ENCODE measurements at places on chromosomes 6 and 20. TPM values are rescaled to one million over a fixed set of nuclear protein-coding genes. Genes with fewer than 3 reads are reported as not detected.

Gene B3GALT4
- total RNA-seq, result 7.6 TPM

Gene WFDC5
- total RNA-seq, result not detected

Gene PRDM13
- total RNA-seq, result not detected

Gene SPTLC3
- total RNA-seq, result 48.1 TPM

Gene SLC18B1
- total RNA-seq, result 8.2 TPM

Gene OR12D3
- not detected for total RNA-seq

Gene LTB
- not detected for total RNA-seq

Gene MAP3K5
- 16.2 TPM for total RNA-seq

Gene ME1
- total RNA-seq, result 20.4 TPM

Gene NOX3
- total RNA-seq, result not detected

Gene CNKSR3
- total RNA-seq, result 13.8 TPM

Gene MAS1
- total RNA-seq, result not detected

Gene PSORS1C1
- 3.1 TPM for total RNA-seq

Gene F13A1
- total RNA-seq, result 0.54 TPM

Gene MCM3
- total RNA-seq, result 23.5 TPM

Gene FOXC1
- total RNA-seq, result 88.4 TPM

Gene RIPOR3
- total RNA-seq, result 0.76 TPM

Gene GNMT
- total RNA-seq, result not detected

Gene MEI4
- total RNA-seq, result under 0.01 TPM

Gene SIRPD
- not detected for total RNA-seq

Gene LAMA2
- total RNA-seq, result 30.3 TPM

Gene PARD6B
- total RNA-seq, result 0.52 TPM

Gene SOX4
- total RNA-seq, result 39.6 TPM

Gene AKAP12
- total RNA-seq, result 207 TPM

Gene ANGPT4
- total RNA-seq, result under 0.01 TPM

Gene ZNF311
- 2.1 TPM for total RNA-seq

Gene ADGRB3
- total RNA-seq, result 0.13 TPM

Gene SLPI
- total RNA-seq, result 11.7 TPM

Gene FUT9
- total RNA-seq, result not detected

Gene RNF182
- 0.13 TPM for total RNA-seq

Gene ARG1
- total RNA-seq, result not detected

Gene LY6G6D
- total RNA-seq, result not detected

Gene HTR1E
- not detected for total RNA-seq

Gene NR2E1
- total RNA-seq, result not detected

Gene FILIP1
- total RNA-seq, result 2.0 TPM

Gene CST2
- total RNA-seq, result not detected

Gene AGPAT4
- total RNA-seq, result 23.2 TPM

Measured in articular chondrocyte of knee joint (primary cell).